NCI-H2081 treated with DMSO at 0.1 percent for 48 hours (cell line): ENCODE measurements at places on chromosomes 7 and 10.

GRCh38 chr7:121107923-121108498 is 119.5 kb downstream of the CPED1 start:
- peak; percentile 5 for DNase-seq

DNA sequence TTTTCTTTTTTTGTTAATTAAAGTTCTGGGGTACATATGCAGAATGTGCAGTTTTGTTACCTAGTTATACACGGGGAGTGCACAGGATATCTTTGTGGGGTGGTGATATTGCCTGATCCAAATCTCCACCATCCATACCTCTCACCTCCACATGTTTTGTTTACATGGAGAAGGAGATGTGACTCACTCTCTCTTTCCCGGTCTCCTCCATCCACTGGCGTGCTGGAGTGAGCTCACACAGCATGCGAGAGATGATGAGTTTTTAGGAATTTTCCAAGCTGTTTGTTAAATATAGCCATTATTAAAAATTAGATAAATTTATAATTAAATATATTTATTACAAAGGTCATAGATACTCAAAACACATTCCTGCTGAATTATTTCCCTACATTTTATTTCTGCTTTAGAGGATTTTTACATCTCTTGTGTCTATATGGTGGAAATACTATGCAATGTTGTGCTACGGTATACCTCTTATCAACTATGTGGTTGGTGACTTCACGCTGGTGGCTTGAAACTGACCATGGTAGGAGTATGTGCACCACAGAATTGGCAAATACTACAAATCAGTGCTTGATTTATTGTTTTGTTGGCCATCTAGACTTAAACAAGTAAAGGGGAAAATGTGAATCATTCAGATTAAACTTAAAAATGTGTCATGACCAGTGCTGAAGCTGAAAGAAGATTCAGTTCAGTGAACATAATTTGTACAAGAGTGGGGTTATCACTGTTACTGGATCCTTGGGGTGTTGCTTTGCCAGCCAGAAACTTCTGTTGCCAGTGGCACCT is 107.9 kb upstream of the FAM180A start:
- DNase-seq: no peak

GRCh38 chr10:61342858-61343572 is 110.2 kb downstream of the TMEM26 start:
- no peak for DNase-seq

DNA sequence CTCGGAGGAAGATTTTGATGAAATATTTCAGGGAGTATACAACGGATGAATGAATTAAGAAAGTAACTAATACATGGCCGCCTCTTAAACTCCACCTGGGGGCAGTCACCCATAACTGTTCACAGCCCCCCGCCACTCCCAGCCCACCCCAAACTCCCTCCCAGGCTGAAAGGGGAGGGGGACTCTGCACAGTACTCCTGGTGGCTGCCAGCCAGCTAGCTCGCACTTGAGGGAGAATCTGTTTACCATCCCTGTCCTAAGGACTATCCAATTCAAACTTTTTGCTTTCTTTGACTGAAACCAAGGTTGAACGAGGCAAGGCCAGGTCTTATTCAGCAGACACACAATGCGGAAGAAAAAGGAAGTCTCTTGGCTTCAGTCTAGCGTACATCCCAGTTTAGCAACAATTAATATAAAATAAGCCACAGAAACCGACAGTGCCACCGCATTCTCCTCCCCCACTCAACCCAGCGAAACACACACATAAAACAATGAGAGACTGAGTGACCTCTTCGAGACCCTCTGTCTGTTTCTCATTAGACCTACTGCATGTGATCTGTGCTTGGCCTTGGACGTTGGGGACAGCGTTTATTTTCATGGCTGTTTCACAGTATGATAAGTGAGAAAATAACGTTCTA is 219.5 kb downstream of the GLI3 start:
- DNase-seq: no peak

DNA sequence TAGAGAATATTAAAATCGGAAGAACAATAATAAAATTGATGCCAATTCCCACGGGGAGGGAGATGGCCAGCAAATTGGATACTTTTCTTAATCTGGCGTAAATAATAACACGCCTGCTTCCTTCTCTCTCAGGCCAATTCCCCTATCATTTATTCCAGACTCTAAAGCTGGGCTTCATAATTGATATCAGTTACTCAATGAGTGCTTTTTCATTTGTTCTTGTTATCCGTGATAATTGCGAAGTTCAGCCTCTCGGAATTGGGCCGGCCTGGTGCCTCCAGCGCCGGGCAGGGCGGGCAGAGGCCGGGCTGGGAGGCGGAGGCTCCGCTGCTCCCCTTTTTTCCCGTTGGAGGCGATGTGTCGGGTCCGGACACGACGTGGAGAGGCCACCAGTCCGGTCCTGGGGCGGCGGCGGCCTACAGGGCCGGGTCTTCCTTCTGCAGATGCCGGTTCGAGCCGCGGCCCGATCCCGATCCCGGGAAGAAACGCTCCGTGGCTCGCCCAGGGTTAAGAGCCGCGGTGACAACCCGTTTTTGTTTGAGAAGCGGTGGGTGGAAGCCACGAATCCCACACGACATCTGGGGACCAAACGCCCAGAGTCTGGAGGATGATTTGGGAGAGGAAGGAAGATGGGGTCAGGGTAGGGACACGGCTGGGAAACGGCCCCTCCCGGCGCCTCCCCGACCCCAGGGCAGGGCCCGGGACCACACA is 13.6 kb downstream of the UNCX start:
- no peak for DNase-seq

DNA sequence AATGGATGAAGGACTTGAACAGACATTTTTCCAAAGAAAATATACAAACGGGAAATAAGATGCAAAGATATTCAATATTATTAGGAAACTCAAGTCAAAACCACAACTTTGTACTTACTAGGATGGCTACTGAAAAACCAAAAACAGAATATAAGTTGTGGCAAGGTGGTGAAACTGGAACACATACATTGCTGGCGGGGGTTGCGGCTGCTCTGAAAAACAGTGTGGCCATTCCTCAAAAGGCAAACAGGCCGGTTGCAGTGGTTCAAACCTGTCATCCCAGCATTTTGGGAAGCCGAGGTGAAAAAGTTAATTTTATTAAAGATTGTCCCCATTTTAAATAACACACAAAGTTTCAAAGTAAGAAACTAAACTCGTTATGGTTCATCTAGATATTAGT is 9.9 kb upstream of the ZNF713 start:
- DNase-seq: no peak

GRCh38 chr10:30984563-30985328 is 46.9 kb downstream of the ZNF438 start:
- DNase-seq: no peak

GRCh38 chr7:85292908-85293576 is 106.2 kb upstream of the SEMA3D start:
- no peak for DNase-seq

DNA sequence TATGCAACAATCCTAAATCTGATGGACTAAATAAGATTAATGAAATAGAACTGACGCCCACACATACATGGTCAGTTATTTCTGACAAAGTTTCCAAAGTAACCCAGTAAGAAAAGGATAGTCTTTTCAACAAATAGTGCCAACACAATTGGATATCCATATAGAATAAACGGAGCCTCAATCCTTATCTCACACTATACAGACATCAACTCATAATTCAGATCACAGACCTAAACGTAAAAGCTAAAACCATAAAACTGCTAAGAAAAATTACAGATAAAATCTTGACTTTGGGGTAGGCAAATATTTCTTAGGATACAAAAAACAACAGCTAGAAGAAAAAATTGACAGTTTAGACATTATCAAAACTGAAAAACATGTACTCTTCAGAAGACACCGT is 8.5 kb downstream of the CACUL1 start:
- no peak for DNase-seq

DNA sequence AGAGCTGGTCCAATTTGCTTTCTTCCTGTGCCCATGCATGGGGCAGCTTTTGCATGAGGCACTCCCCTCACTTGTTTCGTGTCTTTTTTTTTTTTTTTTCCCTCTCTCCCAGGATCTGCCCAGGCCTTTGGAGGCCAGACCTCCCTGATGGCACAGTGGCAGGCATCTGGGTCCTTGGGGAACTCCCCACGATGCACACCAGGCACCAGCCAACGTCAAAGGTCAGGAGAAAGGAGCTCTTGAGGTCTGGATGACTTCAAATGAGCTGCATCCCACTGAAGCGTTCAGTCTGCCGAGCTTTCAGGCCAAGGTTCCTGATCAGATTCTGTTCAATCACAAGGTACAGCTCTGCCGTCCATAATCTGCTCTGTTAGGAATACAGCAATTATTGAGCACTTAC is 97.2 kb upstream of the CARD11 start:
- DNase-seq: no peak

GRCh38 chr7:43572516-43573049 is 10.3 kb upstream of the STK17A start:
- no peak for DNase-seq

DNA sequence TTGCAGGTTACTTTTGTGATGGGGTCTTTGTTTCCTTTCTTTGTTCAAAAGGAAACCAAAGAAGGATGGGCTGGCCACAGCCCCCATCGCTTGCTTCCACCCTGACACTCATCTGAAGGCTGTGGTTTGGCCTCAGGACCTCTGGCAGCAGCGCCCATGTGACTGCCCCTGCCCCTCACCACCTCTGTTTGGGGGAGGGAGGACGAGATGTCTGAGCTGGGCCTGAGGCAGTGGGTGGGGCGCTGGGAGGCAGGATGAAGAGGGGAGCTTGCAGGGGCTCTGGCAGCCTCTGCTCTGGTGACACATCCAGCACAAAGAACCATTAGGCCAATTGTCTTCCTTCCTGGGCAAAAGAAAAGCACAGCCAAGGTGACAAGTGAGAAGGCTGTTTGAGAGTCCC is 15.9 kb upstream of the CHST15 start:
- DNase-seq: no peak

GRCh38 chr10:43846187-43846680 is 197.6 kb upstream of the ZNF32 start:
- no peak for DNase-seq

- DNase-seq: no peak
Measured at GRCh38 chr7:75879771-75880184, 944 bp downstream of the RHBDD2 start.

GRCh38 chr10:4720463-4720862 is 105.5 kb upstream of the AKR1E2 start:
- DNase-seq: no peak

DNA sequence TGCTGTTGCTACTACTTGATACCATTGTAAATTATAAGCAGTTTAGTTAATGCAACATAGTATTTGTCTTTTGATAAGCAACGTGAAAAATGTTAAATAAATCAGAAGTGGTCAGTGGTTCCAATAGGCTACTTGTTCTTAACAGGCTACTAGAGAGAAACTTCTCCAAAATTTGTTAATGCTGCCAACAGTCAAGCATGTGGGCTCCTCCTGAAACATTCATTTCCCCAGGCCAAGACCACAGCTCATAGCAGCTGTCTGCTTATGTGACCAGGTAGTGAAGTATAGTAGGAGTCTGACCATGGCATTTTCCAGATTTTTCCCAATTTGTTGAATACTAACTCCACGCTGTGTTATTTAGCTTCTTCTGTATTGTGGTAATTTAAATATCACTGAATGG is 81.0 kb downstream of the CYP51A1 start:
- DNase-seq: no peak

DNA sequence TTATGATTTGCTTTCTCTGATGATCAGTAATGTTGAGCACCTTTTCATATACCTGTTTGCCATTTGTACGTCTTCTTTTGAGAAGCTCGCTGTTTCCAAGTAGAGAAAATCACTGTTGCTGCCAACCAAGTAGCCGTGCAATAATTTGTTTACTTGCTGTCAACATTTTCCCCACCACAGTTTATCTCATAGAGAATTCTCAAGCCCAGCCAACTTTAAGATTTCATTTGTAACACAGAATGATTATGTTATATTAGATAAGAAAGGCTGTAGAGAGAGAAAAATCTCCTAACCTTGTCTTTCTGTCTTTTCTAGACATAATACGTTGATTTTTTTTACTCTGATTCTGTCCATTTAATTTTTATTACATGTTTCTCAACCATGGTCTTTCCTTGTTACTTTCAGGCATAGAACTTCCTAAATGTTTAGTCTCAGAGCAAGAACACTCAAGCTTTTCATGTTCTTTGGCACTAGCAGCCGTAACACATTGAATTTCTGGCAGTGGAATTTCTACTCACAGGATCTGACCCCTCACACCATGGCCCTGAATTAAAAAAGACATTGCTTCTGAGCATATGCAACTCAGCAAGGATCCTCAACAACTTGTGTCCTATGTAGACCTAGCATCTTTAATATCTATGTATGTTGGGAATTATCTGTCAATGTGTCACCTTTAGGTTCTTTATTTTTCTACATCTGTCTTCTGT is 23.1 kb downstream of the RPA3 start:
- no peak for DNase-seq

GRCh38 chr7:27143023-27143949 is at the start of gene HOXA5:
Gene HOXA5, minus strand, starts transcription at chr7:27143681. Its CDS starts 74 bp downstream, at chr7:27143607.
- no peak for DNase-seq

- peak; percentile 51 for DNase-seq
Measured at GRCh38 chr7:36911788-36912187, 187.5 kb upstream of the AOAH start.

DNA sequence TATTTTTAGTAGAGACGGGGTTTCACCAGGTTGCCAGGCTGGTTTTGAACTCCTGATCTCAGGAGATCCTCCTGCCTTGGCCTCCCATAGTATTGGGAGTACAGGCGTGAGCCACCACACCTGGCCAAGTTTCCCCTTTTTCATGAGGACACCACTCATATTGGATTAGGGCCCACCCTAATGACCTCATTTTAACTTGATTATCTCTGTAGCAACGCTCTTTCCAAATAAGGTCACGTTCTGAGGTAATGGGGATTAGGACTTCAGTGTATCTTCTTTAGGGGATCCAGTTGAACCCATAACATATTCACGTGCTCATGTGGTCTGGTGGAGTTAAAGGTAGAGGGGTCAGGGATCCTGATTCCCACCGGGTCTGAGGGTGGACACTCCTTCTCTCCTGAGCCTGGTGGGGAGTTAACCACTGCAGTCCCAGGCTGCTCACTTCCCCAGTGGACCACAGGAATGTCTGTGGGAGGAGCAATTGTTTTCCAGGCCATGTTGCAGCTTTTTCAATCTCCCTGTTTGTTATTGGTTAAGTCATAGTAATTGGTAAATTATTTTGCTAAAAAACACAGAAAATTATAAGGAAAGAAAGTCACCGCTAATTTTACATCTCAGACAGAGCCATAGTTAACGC is 130.5 kb downstream of the GRK5 start:
- no peak for DNase-seq

DNA sequence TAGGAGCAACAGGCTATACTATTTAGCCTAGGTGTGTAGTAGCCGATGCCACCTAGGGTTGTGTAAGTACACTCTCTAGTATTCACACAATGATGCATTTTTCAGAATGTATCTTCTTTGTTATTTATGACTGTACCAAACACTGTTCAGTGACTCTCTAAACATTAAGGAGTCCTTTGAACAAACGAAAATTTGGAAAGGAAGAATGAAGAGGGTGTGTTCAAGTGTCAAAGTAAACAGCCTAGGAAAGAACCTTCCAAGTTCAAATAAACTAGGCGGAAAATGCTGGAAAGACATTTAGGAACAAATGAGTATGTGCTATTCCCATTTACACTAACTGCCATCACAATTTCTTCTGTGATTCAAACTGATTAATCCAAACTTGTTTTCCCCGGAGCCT is 142.4 kb downstream of the CHCHD3 start:
- DNase-seq: no peak

- DNase-seq: no peak
Measured at GRCh38 chr7:40810274-40810673, 675.5 kb downstream of the SUGCT start.

GRCh38 chr7:75536940-75537538 is 44.9 kb downstream of the SPDYE5 start:
- DNase-seq: no peak
